SHP77 (cell line): ENCODE measurements at places on chromosomes 5 and 9.

GRCh38 chr9:125701351-125701750 lies 5.7 kb downstream of the MAPKAP1 start:
- DNase-seq = no peak

GRCh38 chr5:6483880-6484382 lies 35.3 kb downstream of the UBE2QL1 start:
- DNase-seq = no peak

- no peak for DNase-seq
These were observed 2245.5 kb upstream of the WWC1 start for GRCh38 chr5:166045961-166046360.

- no peak for DNase-seq
These were observed 2.8 kb downstream of the CDH6 start for GRCh38 chr5:31196309-31196708.

GRCh38 chr5:86039351-86039750 lies 578.4 kb upstream of the COX7C start:
- DNase-seq = no peak

GRCh38 chr5:56112526-56113121 lies 117.9 kb upstream of the IL6ST start:
- no peak for DNase-seq

- no peak for DNase-seq
These were observed at the start of gene DND1 for GRCh38 chr5:140673187-140673976. Gene DND1, minus strand, starts transcription at chr5:140673576. Its CDS starts 34 bp downstream, at chr5:140673542.

- no peak for DNase-seq
These were observed 151.6 kb downstream of the MACIR start for GRCh38 chr5:103410172-103410571.

DNA sequence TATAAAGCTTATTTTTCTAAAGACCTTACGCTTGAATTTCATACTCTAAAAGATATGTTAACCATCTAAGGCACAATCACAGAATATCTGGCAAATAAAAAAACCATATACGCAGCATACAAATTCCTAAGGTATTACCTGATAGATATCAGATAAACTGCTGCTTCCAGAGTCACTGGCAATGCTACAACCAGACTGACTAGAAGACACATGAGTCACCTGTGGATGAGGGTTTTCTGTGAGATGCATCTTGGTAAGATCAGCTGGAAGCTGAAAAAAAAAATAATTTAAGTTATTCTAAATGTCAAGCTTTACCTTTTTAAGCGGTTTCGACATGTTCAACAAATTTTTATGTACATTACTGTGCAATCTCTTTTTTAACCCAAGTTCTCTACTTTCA lies 113.8 kb downstream of the RAPGEF6 start:
- no peak for DNase-seq

- no peak for DNase-seq
These were observed 284.1 kb upstream of the GRAMD2B start for GRCh38 chr5:126139086-126139485.

DNA sequence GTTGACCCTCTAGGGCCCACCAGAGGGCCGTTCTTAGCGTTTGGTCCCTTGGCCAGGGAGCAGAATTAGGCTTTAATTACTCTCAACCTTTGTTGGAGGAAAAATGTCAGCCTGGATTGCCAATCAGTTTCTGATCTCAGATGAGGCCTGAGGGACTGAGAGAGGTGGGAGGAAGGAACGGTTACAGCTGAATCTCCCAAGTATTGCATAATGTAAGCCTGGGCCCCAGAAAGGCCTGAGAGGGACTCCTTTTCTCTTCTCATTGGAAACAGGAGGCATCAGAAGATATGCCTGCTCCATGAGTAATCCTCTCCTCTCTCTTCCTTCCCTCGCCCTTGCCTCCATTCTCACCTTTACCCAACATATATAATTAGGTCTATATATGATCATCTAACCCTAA lies 105.7 kb downstream of the INSYN2B start:
- no peak for DNase-seq

GRCh38 chr5:15943487-15943886 lies 236.1 kb downstream of the MARCHF11 start:
- no peak for DNase-seq

GRCh38 chr5:142876817-142877216 lies 106.6 kb downstream of the ARHGAP26 start:
- DNase-seq = no peak

DNA sequence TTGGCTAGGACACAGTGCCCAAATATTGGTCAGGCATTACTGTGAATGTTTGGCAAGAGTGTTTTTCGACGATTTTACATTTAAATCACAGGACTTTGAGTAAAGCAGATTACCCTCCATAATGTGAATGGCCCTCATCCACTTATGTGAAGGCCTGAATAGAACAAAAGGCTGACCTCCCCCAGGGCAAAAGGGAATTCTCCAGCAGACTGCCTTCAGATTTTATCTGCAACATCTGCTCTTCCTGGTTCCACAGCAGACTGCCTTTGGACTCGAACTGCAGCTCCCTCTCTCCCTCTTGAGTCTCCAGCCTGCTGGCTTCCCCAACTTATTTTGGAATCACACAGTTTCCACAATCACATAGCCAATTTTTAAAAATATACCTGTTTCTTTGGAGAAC lies 7.1 kb upstream of the TMEM215 start:
- no peak for DNase-seq

- DNase-seq = peak; percentile 10
These were observed 57.0 kb downstream of the C9orf153 start for GRCh38 chr9:86202338-86202882.

GRCh38 chr9:99353408-99353807 lies 131.3 kb downstream of the SEC61B start:
- no peak for DNase-seq

DNA sequence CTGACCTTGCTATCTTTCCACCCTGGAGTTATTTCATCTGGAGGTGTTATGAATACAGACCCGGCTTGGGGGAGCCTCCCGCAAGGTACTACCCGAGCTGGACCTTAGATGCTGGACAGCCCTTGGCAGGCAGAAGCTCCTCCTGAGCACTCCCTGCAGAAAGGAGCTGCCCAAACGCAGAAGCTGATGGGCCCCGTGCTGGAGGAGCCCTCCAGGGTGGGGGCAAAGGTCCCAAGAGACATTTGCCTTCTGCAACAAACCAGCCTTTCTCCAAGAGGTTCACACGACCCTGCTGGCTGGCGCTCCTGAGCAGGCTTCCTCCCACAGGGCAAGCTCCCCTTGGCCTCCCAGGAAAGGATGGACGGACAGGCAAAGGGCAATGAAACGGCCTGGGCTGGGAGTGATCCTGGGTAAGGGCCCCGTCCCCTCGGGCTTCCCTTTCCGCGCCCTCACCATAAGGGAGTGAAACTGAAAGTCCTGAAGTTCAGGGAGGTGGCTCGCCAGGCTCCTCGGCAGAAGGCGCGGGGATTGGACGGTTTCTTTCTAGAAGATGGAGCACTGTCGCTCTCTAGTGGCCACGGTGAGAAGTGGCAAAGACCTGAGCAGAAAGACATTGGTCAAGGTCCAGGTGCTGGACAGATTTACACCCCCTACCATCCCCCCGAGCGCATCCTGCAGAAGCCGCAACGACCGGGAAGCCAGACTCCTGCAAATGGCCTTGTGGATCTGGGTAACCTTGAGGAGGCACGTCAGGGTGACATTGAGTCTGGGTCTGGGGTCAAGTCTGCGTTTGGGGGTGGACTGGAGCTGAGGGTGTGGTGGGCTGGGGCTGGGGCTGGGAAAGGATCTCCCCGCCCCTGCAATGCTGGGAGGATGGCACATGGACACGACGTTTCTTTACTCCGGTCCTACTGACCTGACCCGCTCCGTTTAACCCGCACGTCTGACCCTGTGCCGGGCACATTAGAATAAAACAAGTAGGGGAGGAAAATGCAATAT lies 56.4 kb downstream of the NEURL1B start:
- DNase-seq = peak; percentile 84

- DNase-seq = peak; percentile 7
These were observed 92.7 kb downstream of the VCAN start for GRCh38 chr5:83564069-83564749.

DNA sequence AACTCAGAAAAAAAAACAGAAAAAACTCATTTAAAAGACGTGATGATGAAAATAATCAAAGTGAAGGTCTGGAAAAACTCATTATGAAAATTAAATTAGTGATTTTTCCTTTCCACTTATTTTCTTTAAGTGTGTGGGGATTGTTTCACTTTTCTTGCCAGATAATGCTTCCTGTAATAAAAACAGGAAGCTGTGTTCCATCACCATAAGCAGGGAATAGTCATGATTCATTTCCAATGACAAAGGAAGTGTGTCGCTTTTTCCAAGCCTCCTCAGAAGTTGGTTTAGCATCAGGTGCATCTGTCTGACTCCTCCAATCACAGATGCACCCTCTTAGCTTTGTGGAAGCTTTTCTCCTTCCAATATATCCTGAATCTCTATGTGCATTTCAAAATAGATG lies 2068.7 kb downstream of the MAT2B start:
- no peak for DNase-seq

DNA sequence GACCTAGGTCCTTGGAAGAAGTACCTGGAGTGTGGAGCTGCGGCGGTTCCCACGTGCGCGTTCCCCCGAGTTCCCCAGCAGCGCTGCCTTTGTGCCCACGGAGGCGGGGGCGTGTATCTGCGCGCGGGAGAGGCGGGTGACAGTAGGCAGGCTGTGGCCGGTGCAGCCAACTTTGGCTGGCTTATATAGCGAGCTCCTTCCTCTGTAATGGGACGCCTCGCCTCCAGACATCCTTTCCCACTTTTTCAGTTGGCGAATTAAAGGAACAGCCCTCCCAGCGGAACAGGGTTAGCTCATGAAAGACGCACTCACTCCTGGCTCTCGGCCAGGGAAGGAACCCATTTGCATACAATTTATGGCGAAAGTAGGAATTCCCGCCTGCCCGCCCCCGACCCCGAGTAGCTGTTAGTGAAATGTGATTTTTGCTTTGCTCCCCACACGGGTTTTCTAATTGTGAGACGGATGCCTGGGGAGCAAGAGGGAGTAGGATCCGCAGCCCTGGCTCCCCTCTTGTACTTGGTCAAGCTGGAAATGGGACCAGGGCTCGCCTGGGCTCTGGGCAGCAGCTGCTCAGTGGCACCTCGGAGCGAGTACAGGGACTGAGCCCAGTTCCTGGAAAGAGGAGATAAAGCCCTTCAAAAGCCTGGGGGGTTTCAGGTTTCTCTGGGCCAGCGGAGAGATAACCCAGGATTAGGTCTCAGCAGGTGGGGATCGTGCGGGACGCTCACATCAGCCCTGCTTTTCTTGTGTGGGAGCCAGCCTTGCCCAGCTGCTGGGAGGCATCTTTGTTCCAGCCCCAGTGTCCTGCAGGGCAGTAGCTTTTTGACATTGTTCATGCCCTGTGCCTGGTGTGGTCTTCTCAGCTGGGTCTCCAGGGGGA lies at the start of gene TNC:
TSS of gene TNC (minus strand) at position 159 of the 880 bp plus-strand sequence. CDS start 27,139 bp downstream, outside the sequence.
- peak; percentile 71 for DNase-seq

GRCh38 chr5:4487581-4487980 lies 652.5 kb upstream of the ADAMTS16 start:
- no peak for DNase-seq

DNA sequence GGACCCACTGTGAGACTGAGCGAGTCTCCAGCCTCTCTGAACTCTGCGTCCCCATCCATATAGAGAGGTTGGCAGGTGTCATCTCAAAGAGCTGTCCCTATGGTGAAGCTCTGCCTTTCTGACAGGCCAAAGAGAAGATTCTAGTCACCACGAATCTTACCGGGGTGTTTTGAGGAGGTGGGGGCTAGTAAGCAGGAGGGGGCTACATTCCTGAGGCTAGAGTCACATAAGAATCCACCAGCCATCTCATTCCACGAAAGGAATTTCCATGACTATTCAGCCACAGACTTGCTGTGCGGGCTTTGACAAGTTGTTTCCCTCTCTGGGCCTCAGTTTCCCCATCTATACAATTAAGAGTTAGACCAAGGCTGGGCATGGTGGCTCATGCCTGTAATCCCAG lies 16.3 kb downstream of the PDGFRB start:
- no peak for DNase-seq

DNA sequence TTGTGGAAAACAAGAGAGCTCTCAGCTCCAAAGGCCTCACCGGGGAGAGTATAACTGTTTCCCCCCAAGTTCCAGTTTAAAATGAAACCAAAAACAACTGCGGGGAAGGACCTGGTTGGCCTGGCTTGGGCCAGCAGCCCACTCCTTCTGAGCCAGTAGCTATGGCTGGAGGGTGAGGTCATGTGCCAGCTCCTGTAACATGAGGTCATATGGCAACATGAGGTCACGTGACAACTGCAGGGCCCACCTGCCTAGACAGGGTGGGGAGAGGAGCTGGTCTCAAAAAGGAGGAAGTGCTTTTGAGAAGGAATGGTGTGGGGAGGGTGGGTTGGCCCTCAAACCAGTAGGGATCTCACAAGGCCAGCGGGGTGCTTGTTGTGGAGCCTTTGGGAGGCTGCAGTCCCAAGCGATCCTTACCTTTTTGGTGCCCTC lies 29.3 kb upstream of the CRB2 start:
- DNase-seq = peak; percentile 21

GRCh38 chr9:115362101-115362500 lies 244.1 kb upstream of the TNC start:
- DNase-seq = no peak

DNA sequence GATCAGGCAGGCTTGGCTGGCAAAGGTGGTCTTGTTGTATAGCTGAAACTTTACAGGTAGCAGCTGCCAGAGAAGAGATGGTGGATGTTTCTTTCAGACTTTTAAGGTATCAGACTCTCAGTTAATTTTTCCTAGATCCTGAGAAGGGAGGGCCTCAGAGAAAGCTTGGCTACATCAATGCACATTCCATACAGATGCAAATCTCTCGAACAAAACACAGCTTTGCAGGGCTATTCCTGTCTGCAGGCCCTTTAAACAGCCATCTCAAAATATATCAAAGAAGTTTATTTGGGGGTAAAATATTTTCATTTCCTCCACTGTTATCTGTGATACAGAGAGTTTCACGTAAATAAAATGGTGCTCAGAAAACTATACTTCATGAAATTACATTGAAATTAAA lies 1584.4 kb downstream of the EFNA5 start:
- no peak for DNase-seq

- DNase-seq = no peak
These were observed 33.3 kb downstream of the RAPGEF1 start for GRCh38 chr9:131706608-131706970.

GRCh38 chr5:68193481-68194036 lies 22.0 kb upstream of the PIK3R1 start:
- no peak for DNase-seq

- DNase-seq = peak; percentile 47
These were observed 32.3 kb downstream of the TNPO1 start for GRCh38 chr5:72848474-72849428.

DNA sequence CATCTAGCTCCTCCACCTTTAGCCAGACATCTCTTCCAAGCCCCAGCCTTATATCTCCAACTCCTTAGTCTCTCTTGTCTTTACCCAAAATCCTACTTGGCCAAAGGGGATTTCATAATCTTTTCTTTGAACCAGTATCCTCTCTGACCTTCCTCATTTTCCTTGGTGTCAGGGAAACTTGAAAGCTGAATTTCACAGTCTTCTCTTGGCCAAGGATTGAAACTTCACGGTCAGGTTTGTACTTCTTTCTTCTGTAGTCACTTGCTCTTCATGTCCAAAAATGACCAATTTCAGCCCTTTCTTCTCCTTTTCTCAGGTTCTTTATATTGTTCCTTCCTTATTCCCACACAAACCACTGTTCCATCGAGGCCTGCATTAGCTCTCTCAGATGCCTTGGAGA lies 473.7 kb upstream of the KLF4 start:
- DNase-seq = no peak

GRCh38 chr5:114387433-114387832 lies 25.6 kb downstream of the KCNN2 start:
- no peak for DNase-seq
